ENCODE measurements at places on chromosomes 5 and 9.

DNA sequence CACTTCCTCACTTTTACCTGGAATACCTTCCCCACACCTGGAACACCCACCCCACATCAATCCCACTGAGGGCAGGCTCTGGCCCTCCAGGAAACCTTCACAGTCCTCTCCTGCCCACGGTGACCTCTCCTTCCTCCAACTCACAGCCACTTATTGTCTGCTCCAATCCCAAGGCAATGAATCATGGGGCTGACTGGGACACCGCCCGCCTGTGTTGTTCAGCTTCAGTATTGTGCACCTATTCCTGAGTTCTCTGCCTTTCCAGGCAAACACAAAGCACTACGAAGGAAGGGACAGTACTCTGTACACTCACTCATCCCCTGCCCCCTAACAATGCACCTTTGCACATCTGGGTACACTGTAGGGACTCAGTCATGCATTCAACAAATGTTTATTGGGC, 7.3 kb downstream of the PCDH1 start:
- no peak for DNase-seq

GRCh38 chr5:16809010-16809394, 127.1 kb downstream of the MYO10 start:
- no peak for DNase-seq

GRCh38 chr5:137753691-137754187, 424 bp downstream of the HNRNPA0 start:
- DNase-seq: no peak

- no peak for DNase-seq
Measured at GRCh38 chr5:103461243-103461642, 101.3 kb downstream of the NUDT12 start.

DNA sequence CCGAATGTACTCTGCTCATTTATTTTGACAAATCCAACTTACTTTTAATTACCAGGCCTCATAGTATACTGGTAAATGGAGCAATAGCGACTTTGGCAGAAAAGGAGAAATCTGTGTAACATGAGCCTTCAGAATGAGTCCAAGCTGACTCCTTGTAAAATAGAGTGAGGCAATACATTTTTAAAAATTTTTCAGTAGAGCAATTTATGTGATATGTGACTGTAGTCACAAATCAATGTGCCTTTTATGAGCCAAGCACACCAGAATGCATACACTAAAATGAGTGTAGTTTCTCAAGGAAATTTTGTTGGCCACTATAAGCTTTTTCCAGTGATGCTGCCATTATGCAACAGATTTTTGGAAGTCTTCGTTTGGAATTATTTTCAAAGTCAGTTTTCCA, 73.8 kb downstream of the SNCAIP start:
- no peak for DNase-seq

- DNase-seq: no peak
Measured at GRCh38 chr5:54159893-54160195, 150.5 kb downstream of the ARL15 start.

DNA sequence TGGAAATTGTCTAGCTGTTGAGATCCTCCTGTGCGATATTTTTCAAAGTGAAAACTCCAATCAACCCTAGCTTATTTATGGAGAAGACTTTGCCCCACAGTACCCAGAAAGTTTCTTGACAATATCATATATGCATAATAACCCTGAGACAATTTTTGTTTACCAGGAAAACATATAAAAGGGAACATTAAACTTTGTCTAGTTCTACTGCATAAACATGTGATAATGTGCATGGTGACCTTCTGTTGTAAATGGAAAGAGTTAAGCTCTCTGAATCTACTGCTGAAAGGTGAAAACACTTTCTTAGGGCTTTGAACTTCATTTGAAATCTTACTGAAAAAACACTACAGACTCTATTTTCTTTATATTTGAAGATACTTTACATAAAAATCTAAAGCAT, 32.2 kb upstream of the CDKN2B start:
- DNase-seq: no peak

GRCh38 chr5:150155258-150156026, at the start of gene PDGFRB:
PDGFRB (minus strand) TSS chr5:150155845; CDS start chr5:150137047, 18,798 bp downstream.
- no peak for DNase-seq

- no peak for DNase-seq
Measured at GRCh38 chr9:127395497-127396252, 1.3 kb upstream of the SLC2A8 start.

GRCh38 chr5:62922191-62922590, 343.6 kb downstream of the LRRC70 start:
- no peak for DNase-seq
